ENCODE measurements at places on chromosomes 6 and 20.

GRCh38 chr20:4305091-4305490 is 289.7 kb upstream of the RNF24 start:
- DNase-seq = no peak
- H3K27me3 ChIP-seq = peaks cover 5% of the 10 kb centered on the region
- no peak overlapping the region for H3K27ac ChIP-seq
- H3K36me3 ChIP-seq = no peaks in the 10 kb centered on the region

- DNase-seq = no peak
- H3K4me3 ChIP-seq = no peak overlapping the region
- H3K27me3 ChIP-seq = no peaks in the 10 kb centered on the region
- H3K36me3 ChIP-seq = peaks cover 4% of the 10 kb centered on the region
- peaks cover 33% of the 10 kb centered on the region for H3K4me1 ChIP-seq
Measured at GRCh38 chr6:45742591-45742990, 273.1 kb downstream of the CLIC5 start.

- H3K27ac ChIP-seq = no peak overlapping the region
Measured at GRCh38 chr6:157092736-157093135, 230.6 kb downstream of the TMEM242 start.

DNA sequence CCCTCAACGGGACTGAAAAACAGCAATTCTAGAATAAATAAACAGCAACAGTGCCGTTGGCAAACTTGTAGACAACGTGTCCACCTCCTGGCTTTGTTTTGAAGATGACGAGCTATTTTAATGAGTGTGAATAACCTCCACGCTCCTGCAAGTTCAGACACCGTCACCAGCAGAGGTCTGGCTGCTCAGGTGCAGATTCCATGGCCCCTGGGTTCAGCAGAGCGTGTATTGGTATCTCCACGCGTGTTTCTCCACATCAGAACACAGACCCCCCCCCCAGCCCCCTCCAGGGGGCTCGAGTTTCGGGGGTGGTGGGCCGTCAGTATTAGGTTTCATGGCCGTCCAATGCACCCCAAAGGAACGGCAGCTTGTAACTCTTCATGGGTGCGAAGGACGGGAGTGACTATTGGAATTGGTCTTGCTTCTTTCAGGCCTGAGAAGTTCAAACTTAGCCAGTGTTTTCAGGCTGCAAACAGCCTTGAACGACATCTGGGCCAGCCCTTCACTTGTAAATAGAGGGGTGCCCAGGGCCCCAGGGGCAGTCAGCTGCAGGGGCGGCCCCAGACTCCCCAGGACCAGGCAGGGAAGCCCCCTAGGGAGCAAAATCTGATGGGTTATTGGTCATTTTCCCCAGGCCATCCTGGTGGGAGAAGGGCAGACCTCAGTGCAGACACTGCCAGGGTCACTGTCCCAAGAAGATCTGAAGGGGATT is 308.6 kb downstream of the TAF4 start:
- no peaks in the 10 kb centered on the region for H3K4me1 ChIP-seq
- no peak overlapping the region for H3K27ac ChIP-seq
- H3K27me3 ChIP-seq = no peaks in the 10 kb centered on the region
- no peak for DNase-seq
- no peak overlapping the region for H3K4me3 ChIP-seq
- H3K36me3 ChIP-seq = no peaks in the 10 kb centered on the region

Measured in activated naive CD8-positive, alpha-beta T cell treated with anti-CD3 and anti-CD28 coated beads, Interleukin-2, amount 10 ng/mL, durations not matched to agents 7 days and 5 days (primary cell).